Stimulated activated CD4-positive, alpha-beta T cell treated with anti-CD3 and anti-CD28 coated beads, Interleukin-15, amount 100 ng/mL, for 24 hours (primary cell): ENCODE measurements at places on chromosomes 6 and 20.

DNA sequence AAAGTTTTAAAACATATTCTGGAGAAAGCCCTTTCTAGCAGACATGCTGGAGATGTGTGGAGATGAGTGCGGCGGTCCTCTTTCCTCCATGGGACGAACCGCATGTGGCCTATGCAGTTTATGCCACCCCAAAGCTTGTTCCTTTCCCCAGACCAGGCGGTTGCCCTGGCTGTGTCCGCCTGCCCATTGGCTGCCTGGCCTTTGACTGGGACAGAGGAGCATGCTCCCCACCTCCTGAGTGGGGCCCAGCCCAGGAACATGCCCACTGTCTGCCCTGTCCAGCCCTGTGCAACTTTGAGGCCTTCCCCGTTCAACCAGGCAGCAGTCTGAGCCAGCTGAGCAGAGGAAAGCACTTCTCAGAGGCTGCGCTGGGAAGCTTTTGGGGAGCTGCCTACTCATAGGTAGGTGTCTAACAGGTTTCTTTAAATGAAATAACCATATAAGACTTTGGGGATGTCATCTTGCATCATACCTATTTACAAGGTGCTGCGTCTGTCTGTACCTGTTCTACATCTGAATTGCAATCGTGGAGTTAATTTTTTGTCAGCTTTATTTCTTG is 20.6 kb downstream of the FOXC1 start:
- no peak for DNase-seq

DNA sequence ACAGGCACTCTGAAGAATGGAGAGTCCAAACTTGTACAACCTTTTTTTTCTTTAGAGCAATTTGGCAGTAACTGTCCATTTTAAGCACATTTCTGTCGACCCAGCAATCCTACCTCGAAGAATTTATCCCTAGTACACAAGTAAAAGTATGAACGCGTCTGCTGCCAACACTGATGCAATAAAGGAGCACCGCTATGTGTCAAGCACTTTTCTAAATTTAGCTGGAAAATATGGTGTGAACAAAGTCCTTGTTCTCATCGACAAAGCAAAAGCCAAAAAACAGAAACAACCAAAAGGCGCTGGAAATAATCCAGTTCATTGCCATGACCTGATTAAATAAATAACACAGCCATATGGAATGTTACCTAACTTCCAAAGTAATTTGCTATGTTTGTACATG is 1.1 kb downstream of the DPM1 start:
- no peak for DNase-seq

DNA sequence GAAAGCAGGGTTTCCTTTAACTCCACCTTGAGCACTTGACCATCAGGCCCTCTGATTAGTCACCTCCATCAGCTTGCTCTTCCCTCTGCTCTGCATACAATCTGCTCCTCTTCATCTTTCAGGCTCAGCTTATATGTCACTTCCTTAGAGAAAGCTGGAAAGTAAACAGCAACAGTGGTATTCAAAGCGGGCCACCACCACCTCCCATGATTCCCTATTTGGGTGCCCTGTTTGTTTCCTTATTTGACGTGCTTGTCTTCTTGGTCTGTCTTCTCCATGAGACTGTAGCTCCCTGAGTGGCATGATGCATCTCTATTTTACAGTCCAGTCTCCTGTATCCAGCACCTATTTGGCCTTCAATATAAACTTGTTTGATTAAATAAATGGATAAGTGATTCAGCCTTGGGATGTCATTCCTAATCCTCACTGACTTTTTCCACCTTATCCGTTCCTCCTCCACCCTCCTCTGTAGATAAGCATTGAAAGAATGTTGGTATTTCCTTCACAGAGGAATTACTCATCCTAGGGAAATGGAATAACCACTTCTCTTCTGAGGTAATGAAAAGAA is 102.8 kb upstream of the SGK1 start:
- no peak for DNase-seq

GRCh38 chr20:10549511-10549910 is 114.4 kb downstream of the SLX4IP start:
- no peak for DNase-seq

DNA sequence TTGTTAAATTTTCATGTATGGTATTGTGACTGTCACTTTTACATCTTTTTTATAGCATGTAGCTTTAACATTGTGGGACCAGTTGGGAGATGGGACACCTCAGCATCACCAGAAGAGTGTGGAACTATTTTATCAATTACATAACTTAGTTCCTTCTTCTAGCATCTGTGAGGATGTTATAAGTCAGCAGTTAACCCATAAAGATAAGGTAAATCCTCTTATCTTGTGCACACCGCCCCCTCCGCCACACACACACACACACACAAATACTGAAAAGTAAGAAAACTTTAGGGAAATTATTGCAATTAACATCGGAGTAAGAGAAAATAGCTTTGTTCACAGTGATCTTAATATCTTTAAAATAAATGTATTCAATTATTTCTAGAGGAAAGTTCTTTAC is 60.9 kb downstream of the PGM3 start:
- DNase-seq, result no peak

GRCh38 chr6:27829453-27830211 is 82.6 kb downstream of the OR2B2 start:
- no peak for DNase-seq

DNA sequence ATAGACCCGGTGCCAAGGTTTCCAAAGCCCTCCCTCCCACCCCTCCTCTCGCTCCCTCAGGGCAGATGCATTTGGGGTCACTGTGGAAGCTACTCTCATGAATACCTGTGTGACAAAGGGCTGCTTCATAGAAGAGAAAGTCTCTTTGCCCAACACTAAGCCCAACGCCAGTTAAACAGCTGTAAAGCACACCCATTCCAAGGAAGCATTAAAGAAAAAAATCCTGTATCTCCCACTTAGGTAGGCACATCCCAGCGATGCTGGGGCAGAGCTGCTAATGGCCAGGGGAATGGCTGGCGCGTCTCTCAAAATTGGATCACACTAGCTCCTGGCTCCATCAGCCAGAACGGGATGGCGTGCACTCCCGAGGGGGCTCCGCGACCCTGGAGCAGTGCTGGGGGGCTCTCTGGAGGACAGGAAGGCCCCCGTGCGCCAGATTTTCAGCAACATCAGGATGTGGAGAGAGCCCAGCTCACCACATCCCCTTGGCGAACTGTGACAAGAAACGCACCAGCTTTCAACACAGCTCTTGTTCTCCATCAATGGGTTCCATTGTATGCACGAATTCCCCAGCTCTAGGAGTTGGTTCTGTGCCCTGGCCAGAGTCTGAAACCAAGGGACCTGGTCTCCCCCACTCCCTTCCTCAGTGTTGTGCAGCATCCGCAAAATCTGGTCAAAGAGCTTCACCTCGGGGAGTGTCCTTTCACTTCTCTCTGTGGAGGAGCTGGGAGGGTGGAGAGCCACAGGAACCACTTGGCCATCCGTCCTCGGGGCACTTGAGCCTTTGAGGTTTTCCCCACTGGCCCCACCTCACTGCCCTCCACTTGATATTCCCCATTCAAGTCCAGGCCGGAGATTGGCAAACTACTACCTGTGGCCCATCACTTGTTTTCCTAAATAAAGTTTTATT is 74.1 kb downstream of the TFAP2C start:
- no peak for DNase-seq

- no peak for DNase-seq
These were observed 162.5 kb downstream of the ALDH8A1 start for GRCh38 chr6:134787261-134787877.

- no peak for DNase-seq
These were observed 25.7 kb downstream of the HMGN3 start for GRCh38 chr6:79208816-79209215.

- no peak for DNase-seq
These were observed 29.7 kb upstream of the CD93 start for GRCh38 chr20:23115822-23116221.

GRCh38 chr6:166782520-166782919 is 155.5 kb upstream of the RPS6KA2 start:
- no peak for DNase-seq

GRCh38 chr20:54122189-54122588 is 51.6 kb downstream of the CYP24A1 start:
- DNase-seq, result no peak

- DNase-seq, result no peak
These were observed 53.4 kb upstream of the FOXO3 start for GRCh38 chr6:108507316-108507715.

GRCh38 chr6:134389658-134390057 is 71.7 kb upstream of the SGK1 start:
- DNase-seq, result no peak

DNA sequence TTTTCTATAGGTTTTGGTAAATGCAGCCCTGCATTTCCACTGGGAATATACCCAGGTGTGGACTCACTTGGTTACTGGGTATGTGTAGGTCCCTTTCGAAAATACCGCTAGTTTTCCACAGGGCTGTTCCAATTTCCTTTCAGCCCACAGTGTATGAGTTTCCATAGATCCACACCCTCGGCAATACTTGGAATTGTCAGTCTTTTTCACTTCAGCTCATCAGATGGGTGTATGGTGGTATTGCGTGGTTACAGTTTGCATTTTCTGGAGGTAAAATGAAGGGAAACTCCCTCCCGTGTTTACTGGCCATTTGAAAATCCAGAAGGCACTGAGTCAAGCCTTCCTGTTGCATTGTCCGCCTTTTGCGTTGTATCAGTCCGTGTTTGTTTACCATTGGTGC is 453.6 kb downstream of the CDH26 start:
- DNase-seq, result no peak

DNA sequence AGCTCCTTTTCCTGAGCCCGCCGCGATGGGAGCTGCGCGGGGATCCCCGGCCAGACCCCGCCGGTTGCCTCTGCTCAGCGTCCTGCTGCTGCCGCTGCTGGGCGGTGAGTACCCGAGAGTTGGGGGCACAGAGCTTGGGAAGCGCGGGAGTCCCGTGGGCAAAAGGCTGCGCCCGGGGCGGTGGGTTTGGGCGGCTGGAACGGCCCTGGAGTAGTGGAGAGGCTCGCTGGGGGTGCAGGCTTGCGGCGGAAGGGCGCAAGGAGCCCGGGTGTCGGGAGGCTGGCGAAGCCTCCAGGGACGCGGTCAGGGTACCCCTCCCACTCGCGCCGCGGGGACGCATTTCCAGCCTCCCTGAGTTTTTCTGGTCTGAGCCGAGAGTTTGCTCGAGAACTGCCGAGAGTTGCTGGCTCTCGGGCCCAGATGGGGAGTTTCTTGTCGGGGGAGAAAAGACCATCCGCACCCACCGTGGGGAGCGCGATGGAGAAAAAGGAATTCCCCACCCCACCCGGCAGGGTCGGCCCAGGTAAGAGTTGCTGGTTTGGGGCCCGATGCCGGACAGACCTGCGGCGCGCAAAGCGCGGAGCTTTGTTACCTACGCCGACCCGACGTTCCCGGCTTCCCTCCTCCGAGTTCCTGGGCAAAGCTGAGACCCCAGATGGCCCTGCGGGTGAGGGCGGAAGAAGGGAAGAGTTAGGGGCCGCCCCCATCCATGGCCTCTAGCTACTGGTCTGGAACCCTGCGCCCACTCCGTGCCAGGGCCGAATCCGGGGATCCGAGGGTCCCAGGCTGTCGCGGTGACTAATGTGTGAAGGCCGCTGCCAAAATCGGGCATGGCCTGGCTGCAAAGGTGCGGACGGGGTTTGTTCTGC is 584 bp downstream of the PTK7 start:
- DNase-seq, result peak; percentile 29

- DNase-seq, result no peak
These were observed 69.8 kb upstream of the RIN2 start for GRCh38 chr20:19688031-19688806.

DNA sequence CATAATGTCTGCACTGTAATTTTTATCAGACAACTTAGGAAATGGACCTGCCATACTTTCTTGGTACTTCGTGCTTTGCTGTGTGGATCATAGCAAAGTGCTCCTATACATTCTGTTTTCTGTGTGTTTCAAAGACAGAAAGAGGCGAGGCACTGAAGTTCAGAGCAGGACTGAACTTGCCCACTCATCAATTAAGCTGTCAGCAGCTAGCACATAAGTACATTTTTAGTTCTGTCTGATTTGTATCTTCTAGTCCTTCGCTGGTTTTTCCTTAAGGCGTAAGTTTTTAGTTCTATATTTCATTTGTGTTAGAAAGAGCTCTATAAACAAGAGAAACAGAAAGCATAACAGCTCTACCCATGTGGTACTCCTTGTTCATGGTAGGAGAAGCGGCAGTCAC is 42.1 kb downstream of the MAP3K4 start:
- no peak for DNase-seq

DNA sequence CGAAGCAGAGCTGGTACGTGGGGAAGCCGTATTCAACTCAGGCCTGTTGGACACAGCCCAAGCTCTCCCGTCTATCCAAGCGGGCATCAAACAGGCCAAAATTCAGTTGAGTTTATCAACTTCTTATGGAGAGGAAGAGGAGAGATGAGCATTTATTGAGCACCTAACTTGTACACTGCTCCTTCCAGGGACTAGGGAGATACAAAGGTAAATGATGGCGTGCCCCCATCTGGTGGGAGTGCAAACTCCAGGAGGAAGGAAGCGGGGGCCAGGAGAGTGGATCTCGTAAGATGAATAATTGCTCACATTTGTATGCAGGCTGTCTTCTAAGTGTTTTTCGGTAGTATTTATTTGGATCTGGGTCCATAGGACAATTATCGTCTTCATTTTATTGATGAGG is 146.6 kb downstream of the SOBP start:
- DNase-seq, result no peak

DNA sequence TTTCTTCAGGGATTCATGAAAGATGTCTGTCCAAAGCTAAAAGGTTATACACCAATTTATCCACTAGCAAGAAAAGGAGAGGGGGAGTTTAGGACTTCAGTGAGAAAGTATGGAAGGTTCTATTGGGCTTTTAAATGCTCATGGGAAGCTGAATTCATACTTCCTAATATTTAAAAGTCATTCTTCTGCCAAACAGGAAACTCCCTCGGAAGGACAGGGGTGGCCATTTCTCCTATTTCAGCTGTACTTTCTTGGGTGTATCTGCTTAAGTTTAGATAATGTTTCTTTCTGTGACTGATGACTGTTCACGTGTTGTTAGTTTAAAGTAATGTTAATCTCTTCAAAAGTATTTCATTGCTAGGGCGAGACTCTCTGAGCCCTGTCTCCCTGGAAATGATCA is 80.5 kb upstream of the IFNGR1 start:
- no peak for DNase-seq

DNA sequence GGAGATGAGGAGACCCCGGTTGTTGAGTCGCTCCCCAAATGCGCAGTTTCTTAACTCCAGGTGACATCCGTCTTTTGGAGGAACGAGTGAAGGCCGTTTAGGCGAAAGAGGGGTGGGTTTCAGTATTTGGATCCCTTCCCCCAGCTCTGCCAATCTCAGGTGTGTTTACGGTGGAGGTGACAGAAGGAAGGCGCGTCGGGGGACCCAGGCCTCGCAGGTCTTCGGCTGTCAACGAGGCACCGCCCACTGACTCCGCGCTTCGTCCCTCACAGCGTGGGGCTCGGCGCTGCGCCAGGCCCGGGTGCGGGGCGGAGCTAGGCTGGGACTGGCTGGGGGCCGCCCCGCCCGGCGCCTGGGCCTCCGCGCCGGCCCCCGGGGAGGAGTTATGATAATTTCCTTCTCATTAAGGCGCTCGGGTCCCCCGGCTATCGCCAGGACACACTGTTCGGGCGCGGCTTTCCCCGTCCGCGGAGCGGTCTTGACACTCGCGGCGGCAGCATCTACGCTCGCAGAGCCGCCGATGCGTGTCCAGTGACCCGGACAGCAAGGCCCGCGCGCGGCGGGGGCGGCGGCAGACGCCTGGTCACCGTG is at the start of gene TFAP2C:
TFAP2C (plus strand) TSS at position 434 of the 591 bp plus-strand sequence. CDS start 239 bp downstream, outside the sequence.
- peak; percentile 65 for DNase-seq

- no peak for DNase-seq
These were observed 8.6 kb upstream of the TRIB3 start for GRCh38 chr20:371755-372542.
